Suppressor macrophage (primary cell): ENCODE measurements at places on chromosomes 5 and 9.

DNA sequence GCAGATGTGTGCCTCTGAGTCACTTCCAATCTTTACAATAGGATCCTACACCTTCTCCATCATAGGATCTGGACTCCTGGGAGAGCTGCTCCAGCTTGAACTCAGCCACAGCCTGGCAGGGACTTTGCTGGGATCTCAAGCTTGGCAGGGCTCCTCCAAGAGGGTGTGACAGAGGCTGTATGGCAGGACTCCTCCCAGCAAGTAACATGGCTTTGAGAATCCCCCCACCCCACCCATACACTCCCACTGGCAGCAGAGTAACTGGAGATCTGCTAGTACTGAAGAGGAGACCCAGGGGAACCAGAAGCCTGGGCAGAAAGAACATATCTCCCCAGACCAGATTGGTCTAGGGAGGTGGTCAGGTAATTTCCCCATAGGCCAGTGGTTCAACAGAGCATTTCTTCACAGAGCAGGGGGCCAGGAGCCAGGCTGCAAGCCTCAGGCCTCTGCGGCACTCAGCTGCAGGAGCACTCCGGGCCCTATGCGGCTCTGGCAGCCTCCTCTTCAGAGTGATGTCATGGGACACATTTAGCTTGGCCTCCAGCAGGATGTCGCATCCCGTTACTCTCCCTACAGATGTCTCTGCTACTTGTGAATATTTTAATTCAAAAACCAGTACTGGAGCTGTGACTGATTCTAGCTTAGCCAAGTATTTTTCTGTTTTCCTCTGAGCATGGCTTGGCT lies 1.7 kb upstream of the ACSL6 start:
- DNase-seq, result no peak

DNA sequence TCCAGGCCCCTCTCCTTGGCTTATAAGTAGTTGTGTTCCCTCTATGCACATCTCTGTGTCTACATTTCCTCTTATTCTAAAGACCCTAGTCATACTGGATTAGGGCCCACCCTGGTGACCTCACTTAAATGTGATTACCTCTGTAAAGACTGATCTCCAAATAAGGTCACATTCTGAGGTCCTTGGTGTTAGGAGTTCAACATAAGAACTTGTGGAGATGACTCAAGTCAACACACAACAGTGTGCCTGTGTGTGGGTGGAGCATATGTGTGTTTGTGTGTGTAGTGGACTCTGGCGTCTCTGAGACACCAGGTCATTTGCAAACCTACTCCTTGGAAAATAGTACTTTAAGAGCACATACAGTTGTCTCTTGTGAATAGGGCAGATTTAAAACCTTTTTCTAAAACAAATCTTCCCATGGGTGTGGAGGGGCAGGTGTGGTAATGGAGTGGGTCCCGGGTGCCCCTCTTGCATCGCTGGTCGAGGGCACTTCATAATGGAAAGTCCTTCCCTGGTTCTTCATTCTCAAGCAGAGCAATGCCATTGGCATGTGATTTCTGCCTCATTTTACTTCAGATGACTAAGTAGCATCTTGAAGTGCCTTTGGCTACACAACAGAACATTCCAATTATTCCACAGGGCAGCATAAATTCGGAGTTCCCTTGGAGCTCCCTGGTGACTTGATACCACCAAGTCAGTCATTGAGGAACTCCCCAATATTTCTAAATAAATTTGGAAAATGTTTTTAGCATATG lies 84.4 kb downstream of the C9orf152 start:
- DNase-seq, result no peak

DNA sequence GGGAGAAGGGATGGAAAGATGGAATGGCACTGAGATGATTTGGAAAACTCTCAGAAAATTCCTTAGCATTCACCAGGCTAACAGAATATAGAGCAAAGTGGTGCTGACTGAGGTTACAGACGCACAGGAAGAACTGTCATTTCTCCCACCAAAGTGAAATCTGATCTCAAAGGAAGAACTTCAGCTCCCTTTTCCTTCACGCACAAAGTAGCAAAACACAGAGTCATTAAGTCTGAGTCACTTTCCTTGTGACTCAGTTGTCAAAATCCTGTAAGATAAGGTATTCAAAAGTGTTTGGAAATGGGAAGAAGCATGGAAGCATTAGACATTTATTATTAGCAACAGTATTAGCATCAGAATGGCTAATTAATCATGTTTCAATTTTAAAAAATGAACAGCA lies 11.7 kb downstream of the MPDZ start:
- DNase-seq, result no peak

GRCh38 chr5:96339862-96340261 lies 93.2 kb downstream of the PCSK1 start:
- no peak for DNase-seq

DNA sequence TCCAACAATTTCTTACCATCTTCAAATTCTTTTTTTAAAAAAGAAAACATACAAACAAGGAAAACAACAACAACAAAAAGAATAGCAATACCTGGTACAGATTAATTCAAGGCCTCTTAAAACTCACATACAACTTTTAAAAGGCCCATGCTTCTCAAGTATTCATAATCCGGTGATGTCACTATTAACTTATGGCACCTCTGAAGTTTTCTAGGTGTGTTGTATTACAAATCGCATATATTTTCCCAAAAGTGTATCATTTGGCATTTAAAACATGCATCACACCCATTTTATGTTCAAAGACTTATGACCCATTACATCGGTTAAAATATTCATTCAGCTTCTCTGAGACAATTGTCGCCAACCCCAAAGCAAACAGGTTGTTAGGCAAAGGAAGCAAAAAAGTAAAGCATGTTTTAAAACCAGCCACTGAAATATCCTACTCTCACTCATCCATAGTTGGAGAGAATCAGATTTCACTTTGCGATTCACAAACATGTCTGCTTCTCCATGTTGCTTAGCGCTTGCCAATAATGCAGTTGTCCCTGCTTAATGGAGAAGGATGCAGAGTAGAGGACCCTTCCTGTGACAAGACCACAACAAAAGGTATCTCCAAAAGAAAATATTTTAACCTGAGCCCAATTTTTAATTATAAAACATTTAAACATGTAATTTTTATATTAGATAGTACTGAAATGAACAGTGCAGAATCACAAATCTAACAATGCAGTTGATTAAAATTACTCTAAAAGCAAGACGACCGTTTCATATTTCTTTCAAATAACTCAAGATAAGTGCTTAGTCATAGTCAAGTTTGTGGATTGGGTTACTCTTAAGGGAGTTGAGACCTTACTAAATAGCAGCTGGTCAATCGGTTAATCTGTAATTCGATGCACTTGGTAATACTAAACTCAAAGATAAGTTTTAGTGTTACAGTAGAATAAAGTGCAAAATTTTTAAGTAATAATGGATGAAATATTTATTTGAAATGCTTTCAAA lies 1.6 kb downstream of the SKP1 start:
- peak; percentile 17 for DNase-seq

DNA sequence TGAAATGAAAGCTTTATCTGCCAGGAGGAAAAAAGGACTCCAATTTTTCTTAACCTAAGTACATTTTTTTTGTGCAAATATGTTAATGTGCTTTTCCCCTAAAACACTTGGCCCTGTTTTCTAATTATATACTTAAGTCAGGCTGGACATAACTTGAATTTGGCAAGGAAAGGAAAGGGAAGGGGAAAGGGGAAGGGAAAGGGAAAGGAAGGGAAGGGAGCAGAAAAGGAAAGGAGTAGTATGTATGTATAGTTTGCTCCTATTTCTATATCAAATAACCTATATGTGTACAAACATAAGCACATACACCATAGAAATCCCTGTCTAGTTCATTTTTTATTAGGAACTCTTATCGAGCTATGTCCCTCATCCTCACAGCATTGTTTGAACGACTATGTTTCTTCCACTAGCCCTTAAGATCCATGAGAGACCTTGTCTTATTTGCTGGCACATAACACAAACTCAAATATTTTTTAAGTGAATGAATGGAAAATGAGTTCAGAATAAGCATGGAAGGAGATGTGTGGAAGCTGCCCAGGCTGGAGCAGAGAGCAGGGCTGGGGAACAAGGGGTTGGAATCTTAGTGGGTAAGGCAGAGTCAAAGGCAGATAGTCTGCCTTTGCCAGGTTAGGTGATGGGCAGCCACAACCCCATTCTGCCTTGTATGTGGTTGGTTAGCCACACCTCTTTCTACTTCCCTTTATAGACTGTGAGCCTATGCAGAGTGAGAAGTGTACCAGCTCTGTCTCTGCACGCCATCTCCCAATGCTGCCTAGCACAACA lies 70.0 kb downstream of the KLHL3 start:
- DNase-seq, result peak; percentile 66

- DNase-seq, result peak; percentile 42
Measured at GRCh38 chr9:88777498-88778312, 213.6 kb upstream of the S1PR3 start.

DNA sequence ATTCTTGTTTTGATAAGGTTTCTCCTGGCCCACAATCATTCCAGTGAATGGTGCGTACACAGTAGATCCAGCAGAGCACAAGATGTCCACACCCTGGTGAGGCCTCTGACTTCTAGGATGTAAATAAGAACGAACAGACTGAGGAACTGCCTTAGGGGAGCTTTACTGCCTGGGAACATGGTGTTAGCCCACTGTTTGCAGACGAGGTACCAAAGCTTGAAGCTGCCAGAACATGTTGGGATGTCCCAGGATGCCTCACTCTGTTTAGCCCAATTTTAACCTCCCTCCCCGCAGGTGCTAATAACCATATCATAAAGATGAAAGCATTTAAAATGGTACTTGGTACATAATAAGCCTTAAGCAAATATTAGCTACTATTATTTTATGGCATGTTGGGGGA lies 3.5 kb downstream of the LECT2 start:
- DNase-seq, result no peak

DNA sequence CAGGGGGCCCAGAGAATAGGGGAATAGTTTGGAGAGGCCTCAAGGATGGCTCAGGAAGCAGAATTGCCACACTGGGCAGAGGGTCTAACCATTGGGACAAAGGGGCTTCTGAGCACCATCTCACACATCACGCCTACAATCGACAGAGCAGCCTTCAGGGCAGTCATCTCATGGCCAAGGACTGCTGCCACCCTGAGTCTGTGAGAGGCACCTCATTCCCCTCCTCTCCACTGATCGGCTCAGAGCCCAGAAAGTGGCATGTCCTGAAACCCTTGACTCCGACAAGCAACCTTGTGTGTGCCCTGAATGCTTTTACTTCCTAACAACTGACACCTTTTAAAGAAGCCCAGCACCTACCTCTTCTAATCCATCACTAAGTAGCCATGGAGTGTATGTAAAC lies 128.9 kb upstream of the PTPN3 start:
- no peak for DNase-seq

- DNase-seq, result no peak
Measured at GRCh38 chr9:16824545-16825330, 45.7 kb downstream of the BNC2 start.

GRCh38 chr5:158174918-158175851 lies 316.2 kb upstream of the CLINT1 start:
- peak; percentile 75 for DNase-seq

DNA sequence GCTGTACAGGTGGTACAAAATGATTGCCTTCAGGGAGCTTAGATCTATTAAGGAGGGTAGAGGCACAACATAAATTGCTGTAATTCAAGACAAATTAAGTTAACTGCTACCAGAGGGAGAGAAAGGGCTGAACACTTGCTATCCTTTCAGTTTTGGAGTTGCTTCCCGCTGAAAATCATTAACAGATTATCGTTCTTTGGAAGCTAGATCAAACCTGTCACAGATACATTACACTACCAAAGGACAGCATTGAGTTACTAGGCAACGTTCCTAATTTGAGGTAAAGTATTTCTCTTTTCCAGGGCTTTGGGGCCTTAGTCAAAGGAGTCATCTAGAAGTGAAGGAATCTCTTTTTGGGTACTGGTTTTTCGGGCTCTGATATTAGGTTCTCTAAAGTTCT lies 84.7 kb upstream of the DHFR start:
- DNase-seq, result no peak

DNA sequence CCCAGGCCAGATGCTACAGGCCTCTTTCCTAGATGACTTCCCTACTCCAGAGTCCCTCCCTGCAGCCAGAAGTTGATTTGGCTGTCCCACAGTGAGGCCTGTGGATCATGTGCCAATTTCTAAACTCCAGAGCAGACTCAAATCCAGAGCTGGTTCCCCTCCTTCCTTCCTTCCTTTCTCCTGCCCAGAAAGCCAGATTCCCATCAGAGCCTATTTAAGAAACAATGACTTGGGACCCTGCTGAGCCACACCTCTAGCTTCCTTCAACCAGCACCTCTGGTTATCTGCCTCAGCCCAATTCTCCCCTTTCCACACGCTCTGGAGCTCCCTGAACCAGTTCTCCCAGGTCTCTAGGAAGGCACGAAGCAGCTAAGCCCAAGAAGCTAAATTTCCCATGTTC lies 7.2 kb downstream of the FAM219A start:
- no peak for DNase-seq

- no peak for DNase-seq
Measured at GRCh38 chr9:115891929-115892328, 261.7 kb upstream of the PAPPA start.

- peak; percentile 83 for DNase-seq
Measured at GRCh38 chr9:3441197-3441816, 84.5 kb downstream of the RFX3 start.

- DNase-seq, result no peak
Measured at GRCh38 chr5:140125637-140126036, at the start of gene IGIP. TSS of gene IGIP (plus strand) at chr5:140125937. CDS start at chr5:140128477, 2,540 bp downstream.

- DNase-seq, result no peak
Measured at GRCh38 chr9:23309800-23310199, 516.2 kb downstream of the ELAVL2 start.

GRCh38 chr9:32345243-32345642 lies 39.2 kb upstream of the ACO1 start:
- DNase-seq, result no peak

GRCh38 chr5:172428224-172429166 lies 25.8 kb downstream of the SH3PXD2B start:
- DNase-seq, result no peak

GRCh38 chr9:107554636-107555035 lies 65.1 kb upstream of the KLF4 start:
- no peak for DNase-seq

GRCh38 chr5:152329761-152330283 lies 75.3 kb downstream of the NMUR2 start:
- DNase-seq, result no peak

DNA sequence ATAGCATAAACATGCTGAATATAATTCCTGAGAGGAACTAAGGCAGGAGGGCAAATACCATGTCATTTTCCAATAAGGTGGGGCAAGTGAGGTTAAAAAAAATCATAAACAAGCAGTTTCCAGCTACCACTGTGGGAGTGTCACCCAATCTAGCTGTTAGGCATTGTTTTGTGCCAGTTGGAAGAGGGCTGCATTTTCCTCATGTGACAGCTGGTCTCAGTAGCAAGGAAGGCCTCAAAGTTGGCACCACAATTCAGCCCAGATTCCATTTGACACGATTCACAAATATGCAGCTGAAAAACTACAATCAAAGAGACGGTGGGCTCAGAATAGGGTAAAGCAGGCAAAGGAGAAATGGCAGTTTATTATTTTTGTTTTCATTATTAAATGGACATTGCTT lies 636.1 kb downstream of the KIF4B start:
- DNase-seq, result no peak

- DNase-seq, result no peak
Measured at GRCh38 chr5:7468742-7469141, 72.8 kb downstream of the ADCY2 start.
